Activated T-helper 1 cell treated with anti-CD3 and anti-CD28 coated beads, Interleukin-12 subunit alpha, Interleukin-12 subunit beta, Interleukin-2, Interleukin-4 antibody, amounts not matched to agents 30 ng/mL and 10 ng/mL and 1 ng/mL, durations not matched to agents 14 hours and 24 hours and 36 hours (primary cell): ENCODE measurements at places on chromosomes 7 and 10.
A peak's percentile ranks its signal among the peaks of the same experiment; 100 is the strongest.

DNA sequence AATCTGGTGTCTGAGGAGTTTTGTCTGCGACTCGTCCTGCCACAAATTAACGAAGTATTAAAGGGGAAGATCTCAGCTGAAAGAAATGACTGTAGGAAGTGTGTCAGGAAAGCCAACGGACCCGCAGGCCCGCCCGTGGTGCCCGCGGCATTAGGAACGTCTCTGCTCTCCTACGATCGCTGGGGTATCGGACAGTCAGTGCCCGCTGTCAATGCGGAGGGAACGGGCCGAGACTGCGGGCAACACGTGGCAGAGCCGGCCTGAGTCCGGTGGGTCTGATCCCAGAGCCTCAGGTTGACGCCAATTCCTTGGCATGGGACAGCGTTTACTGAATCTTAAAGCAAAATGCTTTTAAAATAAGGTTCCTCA, 128.7 kb downstream of the KBTBD2 start:
- DNase-seq: no peak

- no peak for DNase-seq
Measured at GRCh38 chr10:8444630-8445029, 390.1 kb downstream of the GATA3 start.

GRCh38 chr10:81116201-81116600, 578.5 kb downstream of the SH2D4B start:
- DNase-seq: no peak

DNA sequence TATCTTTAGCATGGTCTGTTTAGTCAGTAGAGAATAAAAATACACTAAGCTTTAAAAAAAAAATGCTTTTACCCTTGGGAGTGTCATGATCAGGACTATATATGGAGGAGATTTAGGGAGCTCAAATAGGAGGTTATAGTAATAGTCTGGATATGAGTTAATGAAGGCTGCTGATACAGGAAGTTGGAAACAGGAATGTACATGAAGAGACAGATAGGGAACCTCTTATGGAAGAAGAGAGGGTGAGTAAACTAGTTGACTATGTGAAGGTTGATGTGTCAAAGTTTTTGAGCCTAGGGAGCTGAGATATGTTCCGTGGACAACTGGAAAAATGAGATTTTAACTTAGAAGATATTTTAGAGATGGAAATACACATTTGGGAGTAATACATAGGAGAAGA, 472.0 kb upstream of the FZD8 start:
- no peak for DNase-seq

- DNase-seq: no peak
Measured at GRCh38 chr7:112937651-112938415, 147.6 kb upstream of the TMEM168 start.

DNA sequence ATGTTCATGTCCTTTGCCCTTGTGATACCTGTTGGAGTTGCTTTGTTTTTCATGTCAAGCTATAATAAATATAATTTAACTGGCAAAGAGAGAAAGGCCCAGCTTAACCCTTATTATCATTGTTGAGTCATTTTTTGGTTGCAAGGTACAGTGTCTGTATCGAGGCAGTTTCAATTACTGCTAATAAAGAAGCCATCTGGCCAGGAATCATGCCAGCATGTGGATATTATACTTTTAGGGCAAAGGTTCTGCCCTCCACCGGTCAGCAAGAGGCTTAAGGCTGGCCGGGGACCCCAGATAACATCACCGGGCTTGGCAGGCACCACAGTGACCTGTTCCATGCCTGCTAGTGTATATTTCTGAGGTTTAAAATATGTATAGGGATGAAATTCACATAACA, 9.0 kb upstream of the CYP3A4 start:
- no peak for DNase-seq

GRCh38 chr10:89163265-89163995, 43.7 kb downstream of the CH25H start:
- peak; percentile 56 for DNase-seq

GRCh38 chr10:100774223-100774622, 28.8 kb downstream of the PAX2 start:
- no peak for DNase-seq

- no peak for DNase-seq
Measured at GRCh38 chr7:141648276-141649114, 53.5 kb downstream of the DENND11 start.

- no peak for DNase-seq
Measured at GRCh38 chr7:79692015-79692414, 238.5 kb upstream of the MAGI2 start.

DNA sequence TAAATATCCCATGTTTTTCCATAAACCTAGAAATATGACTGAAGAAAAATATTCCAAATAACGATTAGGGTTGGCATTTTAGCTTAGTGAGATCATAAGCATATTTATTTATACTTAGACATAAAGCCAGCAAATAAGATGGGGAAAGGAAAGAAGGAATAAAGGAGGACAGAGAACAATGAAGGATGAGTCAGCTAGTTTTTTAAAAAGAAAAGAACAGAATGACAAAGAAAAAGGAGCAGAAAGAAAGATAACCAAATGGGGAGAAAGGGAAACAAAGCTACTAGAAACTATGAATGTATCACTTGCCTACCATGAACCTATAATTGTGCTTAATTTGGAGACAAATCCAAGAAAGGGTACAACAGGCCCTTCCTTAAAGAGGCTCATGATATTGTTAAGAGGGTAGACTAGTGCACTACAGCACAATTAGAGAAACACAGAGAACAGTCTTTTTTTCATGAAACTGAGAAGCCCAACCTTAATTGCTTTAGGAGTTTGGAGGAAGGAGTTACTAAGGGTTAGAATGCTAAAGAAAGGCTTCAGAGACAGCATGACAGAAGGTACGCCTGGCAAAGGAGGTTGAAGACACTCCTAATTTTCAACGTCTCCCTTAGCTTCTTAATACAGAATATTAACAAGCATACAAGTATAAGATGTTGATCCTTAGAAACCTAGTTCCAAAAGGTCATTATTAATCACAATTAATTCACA, 23.9 kb downstream of the HERPUD2 start:
- DNase-seq: no peak

DNA sequence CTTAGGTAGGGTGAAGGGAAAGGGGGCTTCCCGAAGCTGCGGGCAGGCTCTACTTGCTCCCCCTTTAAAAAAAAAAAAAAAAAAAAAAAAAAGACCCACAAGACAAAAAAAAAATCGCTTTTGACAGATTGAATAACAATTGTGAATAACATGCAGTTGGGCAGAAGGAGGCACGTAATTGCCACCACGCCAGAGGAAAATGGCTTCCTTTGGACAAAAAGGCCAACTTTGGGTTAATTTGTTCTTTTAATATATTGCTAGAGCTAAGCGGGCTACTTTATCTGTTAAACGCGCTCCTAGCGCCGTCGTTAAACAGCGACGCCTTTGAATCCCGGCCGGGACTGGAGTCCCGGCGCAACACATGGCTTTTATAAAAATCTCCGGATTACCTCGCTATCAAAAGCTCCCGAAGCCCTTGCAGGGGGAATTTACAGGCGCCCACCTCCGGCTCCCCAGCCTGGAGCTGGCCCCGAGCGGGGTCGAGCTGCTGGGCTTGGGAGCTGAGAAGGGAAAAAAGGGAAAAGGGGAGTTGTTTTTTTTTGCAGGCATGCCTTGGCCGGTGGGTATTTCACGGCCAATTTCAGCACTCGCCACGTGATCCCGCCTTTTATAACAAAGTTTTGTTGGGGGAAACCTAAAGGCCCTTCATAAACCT, 1.2 kb downstream of the HOXA11 start:
- no peak for DNase-seq

- DNase-seq: no peak
Measured at GRCh38 chr10:27771231-27771630, 25.6 kb upstream of the MKX start.
